Tibial nerve (tissue), 4 donors: ENCODE measurements at places on chromosomes 5 and 9. TPM values are rescaled to one million over a fixed set of nuclear protein-coding genes. Genes with fewer than 3 reads are reported as not detected.

- no peaks in the 10 kb centered on the region for H3K27me3 ChIP-seq
- no peak overlapping the region for H3K4me3 ChIP-seq
- no peak for DNase-seq
These were observed 313.5 kb upstream of the MSX2 start for GRCh38 chr5:174410716-174411478.

DNA sequence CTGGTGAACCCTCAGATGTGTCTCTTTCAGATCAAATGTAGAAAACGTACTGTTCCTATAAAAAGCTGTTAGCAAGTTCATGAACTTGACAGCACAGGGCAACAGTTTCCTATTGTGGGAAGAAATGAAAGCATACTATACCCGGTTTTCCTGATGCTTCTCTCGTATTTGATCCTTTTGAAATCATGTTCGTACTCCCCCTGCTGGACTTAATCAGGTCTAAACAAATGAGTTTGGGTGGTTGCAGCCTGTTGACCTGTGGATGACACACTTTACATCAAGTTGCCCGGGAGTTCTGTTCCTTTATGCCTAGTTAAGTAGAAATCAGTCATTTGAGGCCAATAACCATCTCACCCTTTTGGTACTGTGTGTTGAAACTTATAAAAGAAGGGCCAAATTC is 1992.3 kb downstream of the MAT2B start:
- DNase-seq: peak; percentile 5
- H3K27me3 ChIP-seq: no peaks in the 10 kb centered on the region
- no peaks in the 10 kb centered on the region for H3K4me1 ChIP-seq
- H3K27ac ChIP-seq: no peak overlapping the region
- H3K4me3 ChIP-seq: no peak overlapping the region

Gene FOXI1
- total RNA-seq: not detected

Gene AGXT2
- not detected for total RNA-seq

Gene SPINK5
- 0.39 TPM for total RNA-seq

Gene PHYKPL
- 113 TPM for total RNA-seq

Gene NIM1K
- total RNA-seq: 2.5 TPM

- no peaks in the 10 kb centered on the region for H3K4me1 ChIP-seq
- DNase-seq: no peak
- H3K27ac ChIP-seq: no peak overlapping the region
- H3K4me3 ChIP-seq: no peak overlapping the region
These were observed 199.9 kb downstream of the DIRAS2 start for GRCh38 chr9:90442723-90443122.

Gene SAPCD2
- total RNA-seq: 0.22 TPM

DNA sequence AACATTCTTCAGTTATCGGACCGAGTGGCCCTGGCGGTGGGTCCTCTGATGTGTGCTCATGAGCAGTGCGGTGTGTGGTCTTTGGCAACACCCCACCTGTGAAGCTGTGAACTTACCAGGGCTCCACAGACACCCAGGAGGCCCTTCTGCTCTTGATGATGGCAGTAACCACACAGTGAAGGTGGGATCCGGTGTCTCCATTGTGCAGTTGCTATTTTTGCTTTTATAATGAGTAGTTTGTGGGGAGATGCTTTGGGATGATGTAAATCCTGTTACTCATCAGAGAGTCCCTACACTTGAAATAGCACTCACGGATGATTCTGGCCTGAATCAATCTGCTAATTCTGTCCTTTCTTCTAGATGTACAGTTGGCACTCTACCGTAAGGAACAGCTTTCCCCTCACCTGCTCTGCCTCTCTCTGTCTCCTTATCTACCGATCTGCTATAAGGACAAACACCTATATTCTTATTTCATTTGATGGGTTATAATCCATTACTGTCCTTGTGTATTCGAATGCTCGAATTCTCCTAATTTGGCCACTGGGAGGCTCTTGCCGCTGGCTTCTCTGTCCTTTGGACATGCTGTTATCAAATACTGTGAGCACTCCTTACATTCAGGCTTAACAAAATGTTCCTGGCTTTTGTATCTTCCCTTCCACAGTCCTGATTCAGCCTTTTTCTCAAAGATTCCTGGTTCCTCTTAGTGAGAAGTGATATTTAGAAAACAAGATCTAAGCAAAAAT is 20.2 kb downstream of the ATPSCKMT start:
- H3K4me1 ChIP-seq: no peaks in the 10 kb centered on the region
- no peaks in the 10 kb centered on the region for H3K27me3 ChIP-seq
- no peak for DNase-seq
- no peak overlapping the region for H3K4me3 ChIP-seq
- no peak overlapping the region for H3K27ac ChIP-seq

Gene PCDHA4
- total RNA-seq: 1.6 TPM

Gene EFNA5
- 6.3 TPM for total RNA-seq

Gene HACD4
- total RNA-seq: 4.4 TPM

DNA sequence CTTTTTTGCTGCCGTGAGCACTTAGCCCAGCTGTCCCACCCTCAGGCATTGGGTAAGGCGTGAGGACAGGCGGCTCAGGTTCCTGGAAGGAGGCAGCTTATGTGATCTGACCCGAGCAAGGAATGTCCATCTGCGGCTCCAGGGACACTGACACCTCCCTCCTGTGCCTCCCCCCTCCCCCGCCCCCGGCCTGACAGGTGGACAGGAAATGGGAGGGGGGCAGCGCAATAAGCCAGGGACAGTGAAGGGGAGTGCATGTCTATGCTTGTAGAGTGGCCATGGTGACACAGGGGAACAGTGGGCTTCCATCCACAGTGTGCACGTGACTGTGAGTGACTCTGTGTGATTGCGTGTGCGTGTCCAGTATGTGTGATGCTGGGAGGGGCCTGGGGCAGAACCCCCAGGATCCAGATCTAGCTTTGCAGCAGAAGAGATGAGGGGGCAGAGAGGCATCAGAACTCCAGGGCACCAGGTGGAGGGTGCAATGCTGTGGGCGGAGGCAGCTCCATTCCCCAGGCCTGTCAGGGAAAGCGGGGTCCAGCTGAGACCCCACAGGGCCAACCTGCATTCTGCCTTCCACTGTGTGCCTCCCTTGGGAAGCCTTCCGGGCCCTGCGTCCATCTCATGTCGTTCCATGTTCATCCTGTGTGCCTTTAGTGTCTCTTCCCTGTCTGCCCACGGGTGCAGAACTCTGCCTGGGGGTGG is 30.5 kb downstream of the CNTFR start:
- H3K4me3 ChIP-seq: no peak overlapping the region
- H3K4me1 ChIP-seq: peaks cover 36% of the 10 kb centered on the region
- H3K36me3 ChIP-seq: no peaks in the 10 kb centered on the region

- H3K4me1 ChIP-seq: peaks cover 75% of the 10 kb centered on the region
- peak overlapping the region; percentile 68 for H3K27ac ChIP-seq
- no peaks in the 10 kb centered on the region for H3K36me3 ChIP-seq
- no peak overlapping the region for H3K4me3 ChIP-seq
These were observed 12.7 kb downstream of the RHOBTB3 start for GRCh38 chr5:95743877-95744276.

Gene CBY3
- total RNA-seq: not detected

GRCh38 chr5:150516011-150516410 is 8.1 kb downstream of the NDST1 start:
- H3K4me3 ChIP-seq: no peak overlapping the region
- H3K4me1 ChIP-seq: peaks cover 69% of the 10 kb centered on the region
- no peaks in the 10 kb centered on the region for H3K27me3 ChIP-seq
- peaks cover 4% of the 10 kb centered on the region for H3K36me3 ChIP-seq
- peak overlapping the region; percentile 87 for H3K27ac ChIP-seq

- H3K36me3 ChIP-seq: no peaks in the 10 kb centered on the region
These were observed 107.9 kb downstream of the RASGRF2 start for GRCh38 chr5:81068063-81068462.

Gene DOCK2
- 14.9 TPM for total RNA-seq

GRCh38 chr5:100647461-100648230 is 112.5 kb downstream of the FAM174A start:
- DNase-seq: peak; percentile 54
- no peaks in the 10 kb centered on the region for H3K36me3 ChIP-seq
- no peaks in the 10 kb centered on the region for H3K27me3 ChIP-seq
- H3K4me1 ChIP-seq: no peaks in the 10 kb centered on the region
- no peak overlapping the region for H3K4me3 ChIP-seq

GRCh38 chr9:121645003-121645402 is 6.4 kb upstream of the DAB2IP start:
- H3K4me3 ChIP-seq: no peak overlapping the region
- no peak overlapping the region for H3K27ac ChIP-seq
- peaks cover 23% of the 10 kb centered on the region for H3K4me1 ChIP-seq

Gene DMGDH
- total RNA-seq: 7.1 TPM

Gene POLR3G
- 7.2 TPM for total RNA-seq

Gene PCDHGA3
- 8.5 TPM for total RNA-seq

Gene DOCK8
- total RNA-seq: 11.1 TPM

DNA sequence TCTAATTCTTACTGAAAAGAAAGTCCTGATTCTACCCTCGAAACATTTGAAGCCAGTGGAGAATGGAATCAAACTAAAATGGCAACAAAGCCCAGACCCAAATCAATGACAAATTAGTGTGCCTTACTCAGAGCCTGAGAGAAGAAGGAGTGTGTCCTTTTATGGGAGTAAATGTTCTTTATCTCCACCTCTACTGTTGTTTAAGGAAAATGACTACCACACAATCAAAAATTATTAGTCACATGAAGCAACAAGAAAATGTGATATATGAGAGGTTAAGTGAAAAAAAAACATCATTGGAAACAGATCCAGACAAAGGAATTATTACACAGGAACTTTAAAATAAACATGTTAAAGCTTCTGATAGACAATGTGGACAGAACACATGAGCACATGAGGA is 49.7 kb upstream of the FOXB2 start:
- H3K4me1 ChIP-seq: no peaks in the 10 kb centered on the region
- DNase-seq: no peak
- no peak overlapping the region for H3K27ac ChIP-seq
- H3K36me3 ChIP-seq: no peaks in the 10 kb centered on the region
- no peaks in the 10 kb centered on the region for H3K27me3 ChIP-seq

- H3K27ac ChIP-seq: no peak overlapping the region
- peaks cover 10% of the 10 kb centered on the region for H3K4me1 ChIP-seq
- H3K36me3 ChIP-seq: no peaks in the 10 kb centered on the region
- H3K4me3 ChIP-seq: no peak overlapping the region
These were observed 3.9 kb upstream of the SLC26A2 start for GRCh38 chr5:149956685-149957084.

GRCh38 chr5:11075035-11075805 is 314.2 kb upstream of the DAP start:
- H3K4me3 ChIP-seq: no peak overlapping the region
- H3K27me3 ChIP-seq: no peaks in the 10 kb centered on the region
- H3K27ac ChIP-seq: no peak overlapping the region
- no peak for DNase-seq
- H3K36me3 ChIP-seq: no peaks in the 10 kb centered on the region

DNA sequence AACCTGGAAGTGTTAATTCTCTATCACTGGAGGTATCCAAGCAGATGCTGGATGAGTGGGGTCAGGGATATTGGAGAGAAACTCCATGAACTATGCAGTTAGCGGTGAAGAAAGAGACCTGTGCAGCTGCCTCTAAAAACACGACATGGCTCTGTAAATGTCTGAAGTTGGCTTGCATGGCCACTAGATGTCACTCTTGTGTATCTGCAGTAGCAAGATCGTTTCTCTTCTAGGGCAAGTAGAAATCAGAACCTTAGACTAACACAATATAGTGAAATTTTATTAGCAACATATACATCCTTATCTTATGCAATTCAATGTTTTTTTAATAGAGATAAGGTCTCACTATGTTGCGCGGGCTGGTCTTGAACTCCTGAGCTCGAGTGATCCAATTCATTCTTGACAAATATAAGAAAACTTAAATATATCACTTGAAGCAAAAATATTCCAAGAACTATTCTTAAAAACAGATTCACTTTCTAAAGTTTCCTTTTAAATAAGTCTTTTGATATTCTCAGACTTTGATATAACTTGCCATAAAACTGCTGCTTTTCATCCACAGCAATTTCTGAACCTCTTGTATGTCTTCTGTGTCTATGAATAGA is 2.9 kb downstream of the OR2S2 start:
- H3K27me3 ChIP-seq: no peaks in the 10 kb centered on the region
- H3K4me1 ChIP-seq: no peaks in the 10 kb centered on the region
- no peaks in the 10 kb centered on the region for H3K36me3 ChIP-seq
- H3K27ac ChIP-seq: no peak overlapping the region

Gene DAPK1
- 68.0 TPM for total RNA-seq

GRCh38 chr5:115465431-115465830 is 79.1 kb downstream of the FEM1C start:
- H3K4me3 ChIP-seq: no peak overlapping the region
- no peaks in the 10 kb centered on the region for H3K27me3 ChIP-seq
- no peak overlapping the region for H3K27ac ChIP-seq
- peaks cover 6% of the 10 kb centered on the region for H3K4me1 ChIP-seq

GRCh38 chr9:125759764-125760129 is 12.6 kb downstream of the PBX3 start:
- H3K27me3 ChIP-seq: no peaks in the 10 kb centered on the region
- no peaks in the 10 kb centered on the region for H3K36me3 ChIP-seq
- peak overlapping the region; percentile 16 for H3K27ac ChIP-seq
- no peak for DNase-seq
- H3K4me3 ChIP-seq: peak overlapping the region; percentile 21

DNA sequence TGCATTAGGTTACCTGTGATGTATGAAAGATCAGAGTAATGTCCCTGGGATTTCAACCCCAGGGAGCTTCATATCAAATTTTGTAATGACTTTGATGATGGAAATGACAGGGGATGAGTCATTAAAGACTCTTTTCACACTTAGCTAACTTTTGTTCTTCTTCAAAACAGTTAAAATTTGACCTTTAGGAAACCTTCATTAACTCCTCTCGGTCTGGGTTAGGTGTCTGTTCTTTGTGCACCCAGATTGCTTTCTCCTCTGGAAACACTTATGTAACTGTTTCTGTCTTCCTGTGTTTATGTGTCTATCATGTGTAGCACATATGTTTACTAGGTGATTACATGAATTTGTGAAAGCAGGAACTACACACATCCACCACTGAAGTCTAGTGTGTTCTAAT is 1.6 kb downstream of the SRFBP1 start:
- H3K27ac ChIP-seq: no peak overlapping the region
- peaks cover under 1% of the 10 kb centered on the region for H3K27me3 ChIP-seq
- DNase-seq: no peak
- H3K4me1 ChIP-seq: peaks cover 2% of the 10 kb centered on the region
- H3K36me3 ChIP-seq: peaks cover 6% of the 10 kb centered on the region
- peak overlapping the region; percentile 94 for H3K4me3 ChIP-seq

GRCh38 chr9:118446943-118447639 is 742.9 kb downstream of the TLR4 start:
- DNase-seq: no peak
- H3K36me3 ChIP-seq: no peaks in the 10 kb centered on the region
- H3K4me3 ChIP-seq: no peak overlapping the region
- no peaks in the 10 kb centered on the region for H3K4me1 ChIP-seq
